Kasumi-1 (cell line): ENCODE measurements at places on chromosomes 6 and 20.

DNA sequence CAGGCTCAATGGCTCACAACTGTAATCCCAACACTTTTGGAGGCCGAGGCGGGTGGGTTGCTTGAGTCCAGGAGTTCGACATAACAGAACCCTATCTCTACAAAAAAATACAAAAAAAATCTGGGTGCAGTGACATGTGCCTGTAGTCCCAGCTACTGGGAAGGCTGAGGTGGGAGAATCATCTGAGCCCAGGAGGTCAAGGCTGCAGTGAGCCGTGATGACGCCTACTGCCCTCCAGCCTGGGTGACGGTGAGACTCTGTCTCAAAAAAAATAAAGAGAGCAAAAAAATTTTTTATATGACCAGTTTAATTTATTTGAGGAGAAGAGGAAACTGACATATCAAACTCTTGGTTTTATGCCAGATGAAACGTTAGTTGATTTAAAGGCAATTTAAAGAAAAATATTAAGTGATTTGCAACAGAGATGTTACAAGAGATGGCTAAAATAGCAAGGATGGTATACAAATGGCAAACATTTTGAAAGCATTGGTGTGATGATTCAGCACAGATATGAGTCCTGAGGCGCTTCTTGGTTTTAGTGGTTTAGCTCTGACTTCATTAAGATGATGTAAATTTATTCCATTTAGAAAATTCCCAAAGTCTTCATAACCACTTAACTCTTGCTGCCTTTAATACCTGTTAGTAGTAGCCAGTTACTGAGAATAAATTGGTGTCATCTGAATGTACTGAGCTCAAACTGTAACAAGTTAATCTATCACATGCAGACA is 17.7 kb downstream of the GTF2H5 start:
- DNase-seq = no peak

- DNase-seq = no peak
Observed at GRCh38 chr6:14510038-14510437, 392.5 kb downstream of the CD83 start.

DNA sequence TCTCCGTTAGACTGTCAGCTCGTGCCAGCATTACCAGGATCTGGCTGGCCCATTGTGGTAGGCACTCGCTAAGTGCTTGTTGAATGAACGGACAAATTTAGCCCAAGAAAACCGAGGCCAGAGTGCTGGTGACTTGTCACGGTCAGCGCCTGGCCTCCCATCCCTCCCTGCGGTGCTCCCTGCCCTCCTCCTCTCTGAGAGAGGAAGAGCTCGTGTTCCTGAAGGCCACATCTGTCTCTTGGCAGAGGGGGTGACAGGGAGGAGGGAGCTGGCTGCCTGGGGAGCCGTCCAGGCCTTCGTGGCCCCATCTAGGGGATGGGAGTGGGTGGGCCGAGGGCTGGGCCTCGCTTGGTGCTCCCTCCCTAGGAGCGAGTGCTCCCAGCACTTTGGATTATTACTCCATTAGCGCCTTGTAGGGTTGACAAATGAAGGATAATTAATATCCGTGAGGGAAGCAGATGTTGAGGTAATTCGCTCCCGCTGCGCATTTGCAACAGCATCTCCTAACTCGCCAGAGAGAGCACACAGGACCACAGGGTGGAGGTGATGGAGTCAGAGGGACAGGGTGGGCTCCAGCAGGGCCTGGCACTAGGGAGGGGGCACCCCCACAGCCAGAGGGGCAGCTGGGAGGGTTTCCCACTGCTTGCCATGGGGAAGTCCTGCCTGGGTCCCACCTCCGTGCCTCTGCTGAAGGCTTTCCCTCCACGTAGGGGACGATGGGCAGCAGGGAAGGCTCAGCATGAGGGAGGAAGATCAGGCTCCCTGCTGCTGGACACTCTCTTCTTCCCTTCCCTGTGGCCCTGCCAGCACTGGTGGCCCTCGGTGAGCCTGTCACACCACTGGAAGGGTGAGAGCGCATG is 37.0 kb downstream of the VSTM2L start:
- DNase-seq = no peak

- DNase-seq = peak; percentile 9
Observed at GRCh38 chr6:166236596-166236995, 68.9 kb upstream of the TBXT start.

- DNase-seq = no peak
Observed at GRCh38 chr6:133396984-133397348, 155.8 kb downstream of the EYA4 start.

GRCh38 chr6:170162011-170162774 is 128.7 kb downstream of the DLL1 start:
- peak; percentile 30 for DNase-seq

- no peak for DNase-seq
Observed at GRCh38 chr6:113632220-113632864, 224.8 kb upstream of the MARCKS start.

DNA sequence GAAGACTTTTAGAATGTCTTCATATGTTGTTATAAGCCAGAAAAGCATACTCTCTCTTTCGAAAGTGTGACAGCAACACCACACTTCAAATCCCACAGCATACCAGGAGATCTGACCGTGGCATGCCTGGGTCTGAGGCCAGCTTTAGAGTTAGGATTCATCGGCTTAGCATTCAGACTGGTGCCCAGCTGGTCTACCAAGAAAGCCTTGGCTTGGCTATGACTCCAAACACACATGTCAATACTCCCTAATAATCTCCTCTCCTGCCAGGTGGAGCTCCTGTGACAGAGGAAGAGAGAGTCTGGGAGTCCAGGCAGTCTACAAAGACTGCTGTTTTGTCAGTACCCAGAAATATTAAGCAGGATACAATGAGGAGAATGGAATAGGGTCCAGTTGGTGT is 77.1 kb upstream of the MAN1A1 start:
- no peak for DNase-seq

DNA sequence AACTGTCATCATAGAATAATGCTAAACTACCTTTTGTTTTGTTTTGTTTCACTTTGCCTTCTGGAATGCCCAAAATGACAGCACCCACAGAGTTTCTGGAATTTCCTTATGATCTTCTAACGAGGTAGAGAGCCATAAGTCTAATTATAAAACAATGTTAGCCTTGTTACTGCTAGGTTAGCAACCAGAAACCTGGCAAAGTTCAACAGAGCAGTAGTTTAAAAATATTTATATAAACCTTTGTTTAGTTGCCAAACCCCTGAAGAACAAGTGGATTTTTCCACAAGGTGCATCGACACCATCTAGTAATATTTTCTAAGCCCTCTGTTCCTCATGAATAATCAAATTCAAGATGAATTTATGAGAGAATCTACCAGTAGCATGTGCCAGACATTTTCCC is 27.6 kb upstream of the IPCEF1 start:
- DNase-seq = no peak

- no peak for DNase-seq
Observed at GRCh38 chr6:138206862-138207261, 11.4 kb downstream of the PBOV1 start.

DNA sequence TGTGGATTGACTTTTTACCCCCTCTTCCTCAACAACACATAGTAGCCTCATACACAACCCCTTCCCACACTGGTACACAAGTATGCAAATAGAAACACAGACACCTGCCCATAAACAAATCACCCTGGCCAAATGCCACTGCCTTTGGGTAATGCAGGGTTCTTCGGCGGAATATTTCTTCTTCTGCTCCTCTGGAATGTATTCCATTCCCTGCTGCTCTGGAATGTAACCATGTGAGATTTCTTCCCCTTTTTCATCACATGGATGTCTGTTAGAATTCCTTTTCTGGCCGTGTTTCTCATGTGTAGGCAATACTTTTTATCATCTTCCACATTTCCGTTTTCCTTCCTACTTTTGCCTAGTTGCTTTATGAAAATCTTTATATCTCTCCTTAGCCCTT is 76.1 kb upstream of the TPD52L1 start:
- no peak for DNase-seq

GRCh38 chr6:154548130-154548830 is 37.8 kb upstream of the CNKSR3 start:
- DNase-seq = no peak

- DNase-seq = peak; percentile 15
Observed at GRCh38 chr20:6026051-6026450, 27.8 kb downstream of the LRRN4 start.

DNA sequence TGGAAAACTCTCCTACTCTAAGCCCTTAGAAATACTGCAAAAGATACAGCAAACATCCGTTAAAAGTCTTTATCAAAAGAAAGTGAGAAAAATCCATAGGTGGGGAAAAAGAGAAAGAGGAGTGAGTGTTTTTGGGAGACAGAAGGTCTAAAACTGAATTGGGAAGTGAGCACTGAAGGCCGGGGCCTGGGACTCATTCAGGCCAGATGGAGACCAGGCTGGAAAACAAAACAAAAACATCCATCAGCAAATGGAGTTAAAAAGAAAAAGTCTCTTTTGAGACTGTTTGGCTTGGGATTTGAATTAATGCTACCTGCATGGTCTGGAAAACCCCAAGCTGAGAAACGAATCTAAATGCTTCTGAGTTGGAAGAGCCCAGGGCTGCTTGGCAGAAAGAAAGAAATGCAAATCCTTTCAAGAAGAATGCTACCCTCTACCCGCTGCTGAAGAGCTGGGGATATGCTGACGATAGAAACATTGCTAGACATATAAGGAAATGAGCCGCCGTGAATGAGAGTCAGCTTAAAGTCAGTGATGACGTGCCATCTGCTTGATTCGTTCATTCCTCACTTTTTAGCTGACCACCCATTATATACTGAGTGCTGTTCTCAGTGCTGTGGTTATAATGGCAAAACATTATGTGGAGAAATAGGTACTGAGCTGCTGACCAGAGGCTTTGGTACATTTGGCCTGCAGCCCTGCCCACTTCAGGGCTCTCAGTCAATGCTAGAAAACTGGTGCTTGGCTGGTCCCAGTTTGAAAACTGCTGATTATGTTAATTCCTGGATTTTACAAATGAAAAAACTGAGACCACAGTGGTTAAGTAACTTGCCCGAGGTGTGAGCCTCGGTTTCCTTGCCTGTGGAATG is 28.0 kb upstream of the TULP4 start:
- DNase-seq = no peak

- peak; percentile 20 for DNase-seq
Observed at GRCh38 chr6:139376604-139377218, 2.3 kb upstream of the CITED2 start.

DNA sequence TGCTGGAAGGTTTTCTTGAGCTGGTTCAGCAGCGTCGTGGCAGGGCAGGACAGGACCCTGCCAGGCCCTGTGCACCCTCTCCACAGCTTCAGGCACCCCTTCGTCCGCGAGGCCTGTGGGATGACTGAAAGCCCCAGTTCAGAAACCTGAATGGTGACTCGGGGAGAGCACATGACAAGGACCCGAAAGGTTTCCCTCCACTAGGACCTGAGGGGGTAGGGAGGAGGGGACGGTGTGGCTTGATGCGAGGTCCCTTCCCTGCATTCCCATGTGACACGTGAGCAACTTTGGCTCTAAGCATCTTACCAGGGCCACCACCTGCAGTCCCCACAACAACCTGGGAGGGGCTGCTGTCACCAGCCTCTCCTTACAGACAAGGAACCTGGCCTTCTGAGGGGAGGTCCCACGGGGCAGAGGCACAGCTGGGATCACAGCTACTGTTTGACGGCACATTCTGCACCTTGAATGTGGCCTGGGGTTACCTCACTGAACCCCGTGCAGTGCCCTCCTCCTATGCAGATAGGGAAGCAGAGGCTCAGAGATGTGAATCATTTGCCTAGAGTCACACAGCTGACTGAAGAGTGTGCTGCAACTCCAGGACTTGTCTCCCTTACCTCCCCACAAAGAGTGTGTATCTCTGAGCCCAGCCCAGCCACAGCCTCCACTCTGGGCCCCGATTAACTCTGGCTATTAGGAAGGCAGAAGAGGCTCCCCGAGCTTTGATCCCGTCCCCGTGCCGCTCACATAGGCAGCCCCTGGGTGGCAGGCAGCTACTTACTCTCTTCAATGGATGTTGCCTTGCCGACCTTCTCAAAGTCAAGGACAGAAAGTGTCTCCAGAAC is 84.6 kb downstream of the PTPN1 start:
- DNase-seq = no peak

- no peak for DNase-seq
Observed at GRCh38 chr6:106458021-106458986, 97.8 kb downstream of the CRYBG1 start.

- DNase-seq = no peak
Observed at GRCh38 chr20:45128099-45128498, 3.8 kb upstream of the WFDC12 start.

DNA sequence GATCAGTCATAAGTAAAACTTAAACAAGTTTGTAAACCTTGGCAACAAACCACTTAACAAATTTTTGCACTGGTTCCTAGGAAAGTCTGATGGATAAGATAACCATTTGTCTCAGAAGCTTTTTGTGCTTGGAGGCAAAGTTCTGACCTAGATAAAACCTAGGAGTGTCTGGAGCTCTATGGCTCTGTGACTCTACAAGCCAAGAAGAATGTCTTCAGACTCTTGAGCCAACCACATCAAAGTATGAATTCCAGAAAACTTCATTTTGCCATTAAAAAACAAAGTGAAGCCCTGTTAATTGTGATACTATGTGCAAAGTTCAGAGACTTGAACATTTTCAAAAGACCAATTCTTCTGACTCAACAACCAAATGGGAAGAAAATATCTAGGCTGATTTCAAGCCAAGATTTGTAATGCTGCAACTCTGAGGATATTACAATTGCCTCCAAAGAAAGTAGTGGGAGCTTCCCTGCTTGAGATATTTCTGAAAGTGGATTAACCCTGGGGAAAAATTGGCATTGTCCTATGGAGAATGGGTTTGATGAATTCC is 158.1 kb upstream of the FOXQ1 start:
- no peak for DNase-seq

DNA sequence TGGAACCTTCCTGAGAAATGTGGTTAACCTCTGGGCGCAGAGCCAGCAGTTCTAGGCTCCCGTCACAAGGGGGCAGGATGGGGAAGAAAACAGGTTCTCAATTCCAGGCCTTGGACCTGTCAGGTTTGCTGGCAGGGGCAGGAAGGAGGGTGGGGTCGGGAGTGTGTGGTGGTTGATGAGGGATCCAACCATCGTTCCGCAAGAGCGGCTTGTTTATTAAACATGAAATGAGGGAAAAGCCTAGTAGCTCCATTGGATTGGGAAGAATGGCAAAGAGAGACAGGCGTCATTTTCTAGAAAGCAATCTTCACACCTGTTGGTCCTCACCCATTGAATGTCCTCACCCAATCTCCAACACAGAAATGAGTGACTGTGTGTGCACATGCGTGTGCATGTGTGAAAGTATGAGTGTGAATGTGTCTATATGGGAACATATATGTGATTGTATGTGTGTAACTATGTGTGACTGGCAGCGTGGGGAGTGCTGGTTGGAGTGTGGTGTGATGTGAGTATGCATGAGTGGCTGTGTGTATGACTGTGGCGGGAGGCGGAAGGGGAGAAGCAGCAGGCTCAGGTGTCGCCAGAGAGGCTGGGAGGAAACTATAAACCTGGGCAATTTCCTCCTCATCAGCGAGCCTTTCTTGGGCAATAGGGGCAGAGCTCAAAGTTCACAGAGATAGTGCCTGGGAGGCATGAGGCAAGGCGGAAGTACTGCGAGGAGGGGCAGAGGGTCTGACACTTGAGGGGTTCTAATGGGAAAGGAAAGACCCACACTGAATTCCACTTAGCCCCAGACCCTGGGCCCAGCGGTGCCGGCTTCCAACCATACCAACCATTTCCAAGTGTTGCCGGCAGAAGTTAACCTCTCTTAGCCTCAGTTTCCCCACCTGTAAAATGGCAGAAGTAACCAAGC is 29.6 kb downstream of the SRSF3 start:
- peak; percentile 74 for DNase-seq
